ENCODE measurements at places on chromosomes 2 and 18.

DNA sequence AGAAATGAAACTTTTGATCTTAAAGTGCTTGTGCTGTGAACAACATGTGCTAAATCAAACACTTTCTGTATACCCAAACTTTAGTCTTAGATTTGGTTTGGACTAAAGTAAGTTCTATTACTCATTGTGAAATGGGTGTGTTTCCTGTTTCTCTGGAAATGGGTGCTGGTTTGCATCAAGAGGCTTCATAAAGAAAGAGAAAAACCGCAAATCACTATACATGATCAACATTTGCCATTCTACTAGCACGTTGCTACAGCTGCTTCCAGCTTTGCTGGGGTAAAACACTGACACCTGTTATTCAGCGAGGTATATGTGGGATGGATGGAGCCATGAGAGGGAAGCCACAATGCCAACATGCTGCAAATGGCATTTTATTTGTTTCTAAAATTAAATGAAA is 547.0 kb upstream of the ACVR2A start:
- DNase-seq, result no peak

DNA sequence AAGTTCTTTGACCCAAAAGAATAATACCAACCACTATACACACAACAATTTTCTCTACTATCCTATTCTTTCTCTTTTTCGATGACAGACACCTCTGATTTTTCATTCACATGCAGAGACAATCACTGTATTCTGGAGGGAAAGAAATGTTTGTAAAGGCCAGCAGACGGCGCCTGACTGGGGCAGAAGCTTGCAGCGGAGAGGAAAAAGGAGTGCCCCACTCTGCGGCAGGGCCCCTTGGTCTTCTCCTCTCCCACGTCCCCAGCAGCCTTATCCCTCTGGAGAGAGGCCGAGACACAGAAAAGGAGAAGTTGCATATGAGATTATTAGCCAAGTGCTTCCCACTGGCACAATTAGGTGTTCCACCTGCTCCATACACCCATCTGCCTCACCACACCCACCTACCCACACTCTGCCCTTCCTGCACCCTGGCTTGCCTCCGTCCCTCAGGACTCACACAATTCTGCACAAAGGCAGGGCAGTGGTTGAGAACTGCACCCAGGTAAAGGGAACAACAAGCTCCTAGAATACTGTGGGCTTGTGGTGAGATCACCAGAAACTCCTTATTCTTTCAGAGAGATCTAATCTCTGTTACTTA is 687.3 kb downstream of the NRXN1 start:
- peak; percentile 81 for DNase-seq

DNA sequence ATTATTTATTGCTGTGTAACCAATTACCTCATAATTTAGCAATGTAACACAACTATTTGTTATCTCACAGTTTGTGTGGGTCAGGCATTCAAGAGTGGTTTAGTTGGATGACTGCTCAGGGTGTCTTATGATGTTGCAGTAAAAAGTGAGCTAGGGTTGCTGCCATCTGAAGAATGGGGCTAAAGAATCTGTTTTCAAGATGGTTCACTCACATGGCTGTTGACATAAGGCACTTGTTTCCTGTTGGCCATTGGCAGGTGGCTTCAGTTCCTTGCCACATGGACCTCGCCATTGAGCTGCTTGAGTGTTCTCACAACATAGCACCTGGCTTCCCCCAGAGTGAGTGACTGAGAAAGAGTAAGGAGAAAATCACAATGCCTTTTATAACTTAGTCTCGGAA is 123.2 kb downstream of the TMEM17 start:
- DNase-seq, result no peak

GRCh38 chr2:135130751-135131150 is 78.7 kb downstream of the RAB3GAP1 start:
- no peak for DNase-seq
